ENCODE measurements at places on chromosomes 1 and 21.

GRCh38 chr1:94056996-94057395 lies 64.0 kb downstream of the ABCA4 start:
- DNase-seq = no peak

DNA sequence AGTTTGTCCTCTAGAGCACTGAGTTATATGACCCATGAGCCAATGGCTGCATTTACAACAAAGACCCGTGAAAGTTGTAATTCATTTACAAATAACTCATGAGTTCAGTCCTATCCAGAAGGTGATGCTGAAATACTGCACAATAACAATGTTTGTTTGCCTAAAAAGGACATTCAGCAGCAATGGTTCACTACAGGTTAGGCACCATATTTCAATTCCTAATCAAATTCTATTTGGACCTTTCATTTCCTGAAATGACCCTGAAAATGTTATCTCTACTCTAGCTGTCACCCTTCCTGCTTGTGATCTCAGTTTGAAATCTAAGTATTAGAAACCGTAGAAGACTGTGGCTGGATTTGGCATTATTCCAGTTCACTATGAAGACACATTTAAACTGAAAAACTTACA lies 191.2 kb upstream of the SAMSN1 start:
- no peak for DNase-seq

DNA sequence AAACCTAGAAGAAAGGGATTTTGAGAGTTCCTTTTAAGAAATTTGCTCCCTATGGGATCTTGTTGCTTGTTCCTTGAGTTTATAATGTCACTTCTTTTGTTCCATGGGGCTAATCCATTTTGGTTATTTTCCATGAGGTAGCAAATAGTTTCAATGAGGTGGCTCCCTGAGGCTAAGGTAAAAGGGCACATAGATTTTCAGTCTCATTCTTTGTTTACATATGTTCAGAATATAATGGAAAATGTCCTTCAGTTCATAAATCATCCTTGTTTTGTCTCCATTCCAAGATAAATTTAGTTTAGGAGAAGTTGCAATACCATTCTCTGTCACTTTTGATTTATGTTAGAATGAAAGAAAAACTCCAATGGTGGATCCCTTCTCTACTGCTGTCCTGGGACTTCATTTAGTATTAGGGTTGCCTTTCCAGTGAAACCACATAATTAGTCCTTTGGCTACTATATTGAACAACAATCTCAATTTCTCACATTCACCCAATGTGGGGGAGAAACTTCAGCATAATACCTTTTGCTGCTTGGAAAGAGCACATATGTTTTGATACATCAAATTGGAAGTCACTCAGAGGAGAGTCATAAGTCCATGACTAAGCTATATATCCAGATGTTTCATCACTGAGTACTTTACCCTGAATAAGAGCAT lies 80.9 kb upstream of the ADAMTS5 start:
- DNase-seq = no peak

- DNase-seq = no peak
Observed at GRCh38 chr1:245466261-245466660, 311.5 kb downstream of the KIF26B start.

DNA sequence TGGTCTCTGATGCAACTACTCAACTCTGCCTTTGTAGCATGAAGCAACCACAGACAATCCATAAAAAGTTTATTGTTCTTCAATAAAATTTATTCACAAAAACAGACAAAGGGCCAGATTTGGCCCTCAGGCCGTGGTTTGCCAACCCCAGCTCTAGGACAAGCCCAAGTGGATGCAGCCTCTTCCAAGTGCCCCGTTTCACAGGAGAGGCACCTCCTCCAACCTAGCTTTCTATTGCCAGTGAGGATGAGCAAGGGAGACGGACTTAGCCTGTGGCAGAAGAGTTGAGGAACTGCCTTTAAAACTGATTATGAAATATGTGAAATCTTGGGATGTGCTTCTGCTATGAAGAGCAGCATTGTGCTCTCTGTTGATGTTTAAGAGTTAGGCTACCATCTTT lies 105.4 kb downstream of the PSMG1 start:
- no peak for DNase-seq
